ENCODE measurements at places on chromosomes 3 and 15.

DNA sequence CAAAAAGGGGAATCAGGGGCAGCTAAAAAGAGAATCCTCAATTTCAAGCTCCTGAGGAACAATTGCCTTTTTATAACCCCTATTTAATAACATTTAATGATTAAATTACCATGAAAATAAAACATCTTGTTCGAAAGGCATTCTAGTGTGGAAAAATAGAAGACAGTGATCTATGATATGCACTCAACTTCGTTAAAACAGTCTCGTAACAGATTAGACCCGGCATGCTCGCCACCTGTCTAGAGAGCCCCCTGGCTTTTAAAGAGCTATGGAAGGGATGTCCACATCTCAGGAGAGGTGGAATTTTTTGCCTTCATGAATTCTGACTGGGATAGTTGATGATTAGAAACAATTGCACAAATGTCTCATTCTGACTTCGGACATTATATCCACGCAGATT, 153.7 kb upstream of the MDFIC2 start:
- DNase-seq, result no peak

- no peak for DNase-seq
Observed at GRCh38 chr3:104816716-104817115, 550.0 kb upstream of the ALCAM start.

- no peak for DNase-seq
Observed at GRCh38 chr3:124964387-124964786, 29.8 kb upstream of the MUC13 start.

GRCh38 chr3:39641274-39641673, 168.1 kb upstream of the MYRIP start:
- no peak for DNase-seq

DNA sequence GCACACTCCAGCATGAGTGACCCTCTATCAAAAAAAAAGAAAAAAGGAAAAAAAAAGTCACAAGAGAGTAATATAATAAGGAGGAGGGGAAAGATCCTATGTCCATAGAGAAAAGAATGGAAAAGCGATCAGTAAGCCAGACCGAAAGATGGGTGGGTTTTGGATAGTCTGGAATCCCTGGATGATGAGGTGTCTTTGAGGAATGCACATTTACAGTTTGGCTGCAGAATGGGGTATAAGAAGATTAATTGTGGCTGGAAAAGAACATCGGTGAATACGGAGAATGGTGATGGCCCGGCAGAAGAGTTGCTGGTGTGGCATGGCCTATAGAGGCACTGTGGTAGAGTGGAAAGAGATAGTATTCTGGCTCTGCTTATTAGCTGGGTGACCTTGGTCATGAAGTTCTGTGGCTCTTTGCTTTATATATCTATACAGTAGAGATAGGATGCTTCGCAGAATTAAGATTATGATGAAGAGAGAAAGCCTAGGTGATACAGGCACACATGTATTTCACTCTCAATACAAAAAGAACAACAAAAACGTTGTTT, 187.9 kb downstream of the AKAP13 start:
- no peak for DNase-seq

- no peak for DNase-seq
Observed at GRCh38 chr15:23516866-23517265, 48.6 kb upstream of the MKRN3 start.

DNA sequence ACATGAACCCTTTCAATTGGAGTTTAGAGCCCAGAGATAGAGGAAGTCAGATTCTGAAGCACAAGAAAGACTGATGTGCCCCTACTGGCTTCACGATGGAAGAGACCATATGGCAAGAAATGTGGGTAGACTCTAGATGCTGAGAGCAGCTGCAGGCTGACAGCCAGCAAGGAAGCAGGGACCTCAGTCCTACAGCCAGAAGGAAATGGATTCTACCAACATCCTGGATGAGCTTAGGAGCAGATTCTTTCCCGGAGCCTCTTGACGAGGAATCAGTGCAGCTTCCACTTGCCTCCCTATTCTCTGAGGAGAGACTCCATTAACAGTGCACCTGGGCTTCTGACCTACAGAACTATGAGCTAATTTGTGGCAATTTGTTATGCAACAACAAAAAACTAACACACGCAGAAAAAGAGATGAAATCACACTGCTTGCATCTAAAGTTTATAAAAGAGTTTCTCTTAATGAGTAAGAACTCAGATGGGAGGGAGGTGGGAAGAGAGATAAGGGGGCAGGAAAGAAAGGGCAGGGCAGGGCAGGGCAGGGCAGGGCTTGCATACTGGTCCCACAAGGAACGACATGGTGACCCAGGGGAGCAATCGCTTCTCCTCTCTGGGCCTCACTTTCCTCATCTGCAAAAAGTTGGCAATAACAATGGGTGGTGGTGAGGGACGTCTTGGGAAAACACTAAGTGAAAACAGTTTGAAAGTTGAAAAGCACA, 440.9 kb downstream of the FOXP1 start:
- DNase-seq, result no peak

DNA sequence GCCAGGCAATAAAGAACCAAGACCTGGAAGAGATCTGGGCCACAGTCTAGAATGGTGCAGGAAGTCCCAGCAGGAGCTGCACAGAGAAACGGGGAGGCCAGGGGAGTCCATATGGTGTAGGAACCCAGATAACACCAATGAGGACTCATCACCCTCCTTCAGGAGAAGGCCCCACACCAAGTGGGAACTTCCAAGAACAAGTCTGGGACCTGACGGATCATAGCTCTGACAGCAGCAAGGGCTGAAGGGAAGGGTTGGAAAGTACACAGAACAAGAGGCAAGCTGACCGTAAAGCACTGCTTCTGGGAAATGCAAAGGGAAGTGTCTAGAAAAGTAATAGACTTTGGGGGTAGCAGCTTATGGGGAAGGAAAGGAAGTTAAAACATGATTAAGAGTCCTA, 34.5 kb downstream of the ANO10 start:
- no peak for DNase-seq

DNA sequence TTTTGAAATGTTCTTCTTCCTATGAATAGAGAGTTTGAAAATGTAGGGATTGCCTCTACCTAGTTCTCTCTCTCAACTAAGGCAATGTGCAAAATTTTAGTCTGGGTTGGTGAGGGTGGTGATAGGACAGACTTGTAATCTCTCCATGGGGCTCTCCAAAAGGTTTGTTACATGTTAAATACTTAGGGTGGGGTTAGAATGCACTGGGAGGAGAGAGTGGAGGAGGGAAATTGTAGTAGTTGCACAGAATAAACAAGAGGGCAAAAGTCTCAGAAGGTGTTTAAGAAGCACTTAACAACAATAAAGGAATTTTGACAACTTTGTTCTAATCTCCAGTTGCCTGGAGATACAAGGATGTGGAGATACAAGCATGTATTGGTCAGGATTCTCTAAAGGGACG, 230.4 kb downstream of the NECTIN3 start:
- DNase-seq, result no peak

- DNase-seq, result no peak
Observed at GRCh38 chr3:154642145-154642544, 212.2 kb upstream of the GPR149 start.

DNA sequence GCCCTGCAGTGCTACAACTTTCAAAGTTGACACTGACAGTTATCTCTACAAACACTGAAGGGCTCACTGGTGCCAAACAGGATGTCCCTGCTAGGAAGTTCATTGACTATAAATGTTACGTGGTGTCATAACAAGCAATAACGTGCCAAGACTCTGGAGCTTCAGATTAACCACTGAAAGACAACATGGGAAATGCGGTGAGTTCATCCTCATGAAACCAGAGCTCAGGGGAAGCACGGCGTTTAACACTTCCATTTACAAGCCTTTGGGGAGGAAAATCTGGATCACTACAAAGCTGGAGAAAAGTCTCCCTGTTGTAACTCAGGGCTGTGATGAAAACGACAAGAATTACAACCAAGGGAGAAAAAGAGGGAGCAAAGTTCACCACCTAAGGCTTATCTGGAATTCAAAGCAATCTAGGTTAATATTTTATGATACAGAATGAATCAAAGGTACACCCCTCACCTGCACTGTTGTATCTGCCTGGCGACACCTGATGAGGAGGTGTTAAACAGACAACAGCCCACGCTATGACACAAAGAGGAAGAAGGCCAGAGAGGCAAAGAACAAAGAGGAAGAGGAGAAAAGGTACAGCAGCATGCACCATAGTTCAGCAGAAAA, 27.0 kb downstream of the SHQ1 start:
- no peak for DNase-seq

DNA sequence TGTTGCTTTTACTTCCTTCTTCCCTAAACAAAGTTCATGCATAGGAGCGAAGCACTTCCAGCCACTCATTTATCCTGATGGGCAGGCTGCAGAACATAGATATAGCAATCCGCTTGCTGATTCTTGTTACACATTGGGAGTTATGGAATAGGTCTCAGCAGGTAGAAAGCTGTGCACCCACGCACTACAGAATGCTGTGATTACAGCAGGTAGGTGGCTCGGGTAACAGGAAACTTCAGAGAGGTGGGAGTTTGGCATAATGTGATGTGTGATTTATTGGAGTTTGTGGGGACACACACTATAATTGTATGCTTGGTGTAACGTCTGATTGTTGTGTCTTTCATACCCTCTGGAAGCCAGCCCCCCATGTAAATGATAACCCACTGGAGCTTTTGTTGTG, 99.2 kb upstream of the MEIS2 start:
- DNase-seq, result no peak

- DNase-seq, result no peak
Observed at GRCh38 chr3:42189736-42190135, 76.2 kb downstream of the CCK start.
